ENCODE measurements at places on chromosomes 16 and 17. TPM values are rescaled to one million over a fixed set of nuclear protein-coding genes. Genes with fewer than 3 reads are reported as not detected.

GRCh38 chr17:32976605-32977004, 15.0 kb upstream of the SPACA3 start:
- DNase-seq, result no peak
- H3K4me3 ChIP-seq, result no peak overlapping the region
- no peaks in the 10 kb centered on the region for H3K4me1 ChIP-seq
- no peaks in the 10 kb centered on the region for H3K27me3 ChIP-seq

DNA sequence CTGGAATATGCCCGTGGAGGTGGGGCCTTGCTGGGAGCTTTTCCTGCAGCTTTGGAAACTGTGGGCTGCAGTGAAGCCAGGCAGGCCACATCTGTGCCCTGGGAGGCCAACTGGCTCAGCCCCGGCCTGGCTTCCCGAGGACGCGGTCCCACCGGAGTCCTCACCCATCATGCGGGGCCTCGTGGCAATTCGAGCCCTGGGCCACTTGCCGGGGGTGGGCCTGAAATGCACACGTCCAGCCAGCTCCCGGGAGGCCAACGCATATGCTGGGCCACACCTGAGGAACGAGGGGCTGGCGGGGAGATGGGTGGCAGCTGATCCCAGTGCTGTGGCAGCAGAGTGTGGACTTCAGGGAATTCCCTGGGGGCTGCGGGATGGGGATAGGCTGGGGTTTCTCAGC, 172.4 kb upstream of the GSE1 start:
- H3K27ac ChIP-seq, result no peak overlapping the region
- H3K27me3 ChIP-seq, result no peaks in the 10 kb centered on the region
- DNase-seq, result no peak

GRCh38 chr16:2343211-2343610, 2.7 kb upstream of the ABCA3 start:
- H3K4me1 ChIP-seq, result peaks cover 19% of the 10 kb centered on the region
- DNase-seq, result no peak
- no peak overlapping the region for H3K27ac ChIP-seq
- no peaks in the 10 kb centered on the region for H3K27me3 ChIP-seq
- no peaks in the 10 kb centered on the region for H3K36me3 ChIP-seq
- no peak overlapping the region for H3K4me3 ChIP-seq

DNA sequence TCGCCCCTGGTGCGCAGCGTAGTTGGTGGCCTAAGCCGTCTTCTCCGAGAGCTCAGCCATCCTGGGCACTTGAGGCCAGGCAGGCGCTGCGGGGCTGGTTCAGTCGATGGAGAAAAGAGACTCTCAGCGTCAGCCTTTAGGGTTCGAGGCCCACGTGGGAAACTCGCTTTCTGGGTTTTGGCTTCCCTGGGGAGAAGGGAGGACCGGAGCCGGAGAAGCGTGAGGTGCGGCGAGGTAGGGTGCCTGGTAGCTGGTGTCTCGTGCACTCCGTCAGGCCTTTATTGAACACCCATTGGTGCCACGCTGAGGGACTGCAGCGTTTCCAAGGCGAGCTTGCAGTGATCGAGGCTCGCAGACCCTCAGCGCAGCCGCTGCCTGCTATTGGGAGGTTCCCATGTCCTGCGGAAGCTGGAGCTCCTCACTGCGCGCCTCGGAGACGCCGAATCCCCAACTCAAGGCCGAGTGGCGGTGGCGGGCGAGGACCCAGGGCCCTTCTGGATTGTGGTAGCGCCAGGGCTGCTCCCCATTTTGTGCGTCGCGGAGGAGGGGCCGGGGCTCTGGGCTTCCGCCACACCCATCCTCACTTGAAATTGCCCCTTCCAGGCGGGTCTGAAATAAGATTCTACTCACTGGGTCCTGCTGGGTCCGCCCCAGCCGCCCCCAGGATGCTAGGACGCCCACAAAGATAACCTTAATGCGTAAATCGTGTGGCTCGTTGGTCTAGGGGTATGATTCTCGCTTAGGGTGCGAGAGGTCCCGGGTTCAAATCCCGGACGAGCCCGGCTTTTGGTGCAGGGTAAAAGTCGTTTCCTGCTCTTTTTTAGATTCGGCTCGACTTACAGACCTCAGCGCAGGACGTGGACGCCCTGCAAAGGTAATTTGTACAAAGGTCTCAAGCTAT, 1.2 kb downstream of the OR1F1 start:
- H3K4me1 ChIP-seq, result peaks cover 21% of the 10 kb centered on the region
- no peak overlapping the region for H3K27ac ChIP-seq
- H3K27me3 ChIP-seq, result peaks cover 84% of the 10 kb centered on the region
- no peak overlapping the region for H3K4me3 ChIP-seq

GRCh38 chr17:27649929-27650328, 18.9 kb downstream of the LGALS9 start:
- no peak overlapping the region for H3K4me3 ChIP-seq
- no peak for DNase-seq
- peaks cover 15% of the 10 kb centered on the region for H3K36me3 ChIP-seq
- no peak overlapping the region for H3K27ac ChIP-seq

- peaks cover 19% of the 10 kb centered on the region for H3K36me3 ChIP-seq
- no peak overlapping the region for H3K4me3 ChIP-seq
- DNase-seq, result no peak
- no peaks in the 10 kb centered on the region for H3K27me3 ChIP-seq
Measured at GRCh38 chr17:35725802-35726126, 5.7 kb upstream of the RASL10B start.

DNA sequence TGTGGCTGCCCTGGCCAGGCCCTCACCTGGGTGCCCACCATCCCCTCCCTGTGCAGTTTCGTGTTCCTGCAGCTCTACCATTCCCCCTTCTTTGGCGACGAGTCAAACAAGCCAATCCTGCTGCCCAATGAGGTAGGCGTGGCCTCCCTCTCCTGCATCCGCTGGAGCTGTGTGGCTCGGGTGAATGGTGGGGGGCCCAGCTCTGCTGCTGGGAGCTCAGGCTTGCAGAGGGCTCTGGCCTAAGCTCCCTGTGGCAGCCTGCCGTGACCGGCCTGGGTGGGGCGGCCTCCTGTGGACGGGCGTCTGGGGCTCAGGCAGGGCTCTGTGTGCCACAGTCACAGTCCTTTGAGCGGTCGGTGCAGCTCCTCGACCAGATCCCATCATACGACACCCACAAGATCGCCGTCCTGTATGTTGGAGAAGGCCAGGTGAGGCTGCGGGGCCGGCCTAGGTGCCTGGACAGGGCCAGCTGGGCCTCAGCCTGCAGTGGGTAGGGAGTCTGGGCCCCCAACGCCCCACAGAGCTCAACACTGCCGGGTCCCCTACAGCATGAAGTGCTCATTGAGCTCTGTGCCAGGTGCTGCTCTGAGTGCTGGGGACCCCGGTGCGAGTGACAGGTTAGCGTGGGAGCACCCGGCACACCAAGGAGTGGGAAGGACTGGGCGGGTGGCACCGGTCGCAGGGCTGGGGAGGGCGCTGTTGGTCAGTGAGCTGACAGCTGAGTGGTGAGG, 37.3 kb downstream of the TSC2 start:
- H3K27me3 ChIP-seq, result no peaks in the 10 kb centered on the region
- H3K36me3 ChIP-seq, result peaks cover 16% of the 10 kb centered on the region
- H3K4me3 ChIP-seq, result no peak overlapping the region

GRCh38 chr17:9908649-9909042, 3.6 kb upstream of the RCVRN start:
- no peaks in the 10 kb centered on the region for H3K36me3 ChIP-seq
- H3K4me1 ChIP-seq, result no peaks in the 10 kb centered on the region
- H3K27ac ChIP-seq, result no peak overlapping the region
- H3K27me3 ChIP-seq, result no peaks in the 10 kb centered on the region
- no peak for DNase-seq
- H3K4me3 ChIP-seq, result no peak overlapping the region

GRCh38 chr16:16084874-16085273, 135.5 kb downstream of the ABCC1 start:
- peaks cover 82% of the 10 kb centered on the region for H3K36me3 ChIP-seq
- DNase-seq, result no peak
- H3K27me3 ChIP-seq, result no peaks in the 10 kb centered on the region

DNA sequence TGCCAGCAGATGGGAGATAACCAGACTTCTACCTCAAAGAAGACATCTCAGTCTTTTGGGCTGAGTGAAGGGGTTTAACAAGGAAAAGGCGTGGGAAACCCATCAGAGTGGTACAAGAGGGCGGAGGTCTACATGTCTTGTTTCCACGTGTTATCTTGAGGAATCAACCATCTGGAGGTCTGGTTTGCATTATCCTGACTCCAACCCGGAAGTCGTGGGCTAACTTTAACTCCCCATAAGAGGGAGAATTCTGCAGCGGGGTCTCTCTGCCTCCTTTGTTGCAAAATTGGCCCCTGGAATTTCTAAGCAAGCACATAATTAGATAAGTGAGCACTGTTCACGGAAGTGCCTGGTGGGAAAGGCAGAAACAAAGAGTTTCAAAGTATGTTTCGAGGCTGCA, 398.7 kb upstream of the C16orf82 start:
- no peaks in the 10 kb centered on the region for H3K36me3 ChIP-seq
- H3K4me1 ChIP-seq, result no peaks in the 10 kb centered on the region
- H3K27me3 ChIP-seq, result peaks cover 25% of the 10 kb centered on the region

GRCh38 chr16:86736502-86736901, 158.2 kb downstream of the FOXL1 start:
- H3K4me3 ChIP-seq, result no peak overlapping the region
- DNase-seq, result no peak
- H3K27ac ChIP-seq, result no peak overlapping the region
- no peaks in the 10 kb centered on the region for H3K36me3 ChIP-seq
- H3K4me1 ChIP-seq, result peaks cover 11% of the 10 kb centered on the region
- peaks cover 77% of the 10 kb centered on the region for H3K27me3 ChIP-seq

GRCh38 chr16:13077816-13078215, 176.4 kb downstream of the SHISA9 start:
- H3K27me3 ChIP-seq, result peaks cover 26% of the 10 kb centered on the region
- H3K27ac ChIP-seq, result no peak overlapping the region
- DNase-seq, result no peak

TUBG2 gene
- total RNA-seq, result 36.1 TPM

TAT gene
- not detected for total RNA-seq

DLX3 gene
- not detected for total RNA-seq

PIMREG gene
- total RNA-seq, result not detected

CD300E gene
- 5.0 TPM for total RNA-seq

PIPOX gene
- total RNA-seq, result 4.6 TPM

Measured in esophagus muscularis mucosa (tissue), 4 donors.